ENCODE measurements at places on chromosomes 7 and 10.

- peak; percentile 64 for DNase-seq
These were observed 83.4 kb upstream of the PPP1R9A start for GRCh38 chr7:94823947-94824346.

GRCh38 chr7:471866-472639 is 47.6 kb downstream of the PDGFA start:
- DNase-seq = peak; percentile 97

GRCh38 chr7:22884911-22885788 is 62.5 kb upstream of the TOMM7 start:
- DNase-seq = no peak

DNA sequence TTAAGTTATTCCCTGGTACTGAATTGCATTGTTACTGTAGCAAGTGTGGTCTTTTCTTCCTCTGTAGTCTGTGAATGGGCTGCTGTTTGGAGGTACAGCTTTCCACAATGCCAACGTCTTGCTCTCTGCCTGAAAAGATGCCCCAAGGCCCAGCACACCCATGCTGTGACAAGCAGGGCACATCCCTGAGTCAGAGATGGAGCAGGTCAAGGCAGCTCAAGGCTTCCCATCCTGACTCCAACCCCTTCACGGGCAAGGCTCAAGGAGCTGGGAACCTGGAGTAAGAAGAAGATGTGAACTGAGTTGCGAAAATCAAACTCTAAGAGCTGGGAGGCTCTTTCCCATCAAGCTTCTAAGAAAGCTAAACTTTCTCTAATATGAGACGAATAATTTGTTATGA is 27.2 kb downstream of the SVIL start:
- DNase-seq = no peak

- peak; percentile 50 for DNase-seq
These were observed 25.8 kb downstream of the NHLRC2 start for GRCh38 chr10:113880236-113880635.

- no peak for DNase-seq
These were observed 504.4 kb downstream of the TCERG1L start for GRCh38 chr10:130807096-130807495.

- DNase-seq = no peak
These were observed 5.3 kb downstream of the ESYT2 start for GRCh38 chr7:158824028-158824427.

GRCh38 chr7:70104243-70104642 is 506.0 kb downstream of the AUTS2 start:
- no peak for DNase-seq

- DNase-seq = no peak
These were observed 253.5 kb downstream of the PHTF2 start for GRCh38 chr7:78052112-78052511.

DNA sequence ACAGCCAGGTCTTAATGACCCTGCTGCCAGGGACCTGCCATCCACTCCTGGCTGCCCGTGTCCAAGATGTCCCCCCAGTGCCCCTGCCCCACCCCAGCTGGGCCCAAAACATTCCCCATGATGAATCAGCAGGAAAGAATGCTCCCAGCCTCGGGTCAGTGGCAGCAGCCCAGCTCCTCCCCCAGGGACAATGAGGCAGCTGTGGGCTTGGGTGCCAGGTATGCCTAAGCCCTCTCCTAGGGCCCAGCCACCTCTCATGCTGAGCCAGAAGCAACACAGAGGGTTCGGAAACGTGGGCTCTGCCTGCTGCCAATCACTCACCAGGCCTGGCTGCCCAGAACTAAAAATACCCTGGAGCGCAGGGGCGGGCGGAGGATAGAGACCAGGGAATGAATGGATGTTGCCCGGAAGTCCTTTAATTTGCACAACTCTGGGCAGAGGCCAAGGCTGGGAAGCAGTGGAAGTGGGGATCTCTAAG is 1.5 kb upstream of the LOXL4 start:
- DNase-seq = peak; percentile 92

GRCh38 chr7:47888371-47889265 is 59.6 kb downstream of the PKD1L1 start:
- DNase-seq = no peak

GRCh38 chr7:75985518-75986146 is 8.8 kb downstream of the TMEM120A start:
- no peak for DNase-seq

DNA sequence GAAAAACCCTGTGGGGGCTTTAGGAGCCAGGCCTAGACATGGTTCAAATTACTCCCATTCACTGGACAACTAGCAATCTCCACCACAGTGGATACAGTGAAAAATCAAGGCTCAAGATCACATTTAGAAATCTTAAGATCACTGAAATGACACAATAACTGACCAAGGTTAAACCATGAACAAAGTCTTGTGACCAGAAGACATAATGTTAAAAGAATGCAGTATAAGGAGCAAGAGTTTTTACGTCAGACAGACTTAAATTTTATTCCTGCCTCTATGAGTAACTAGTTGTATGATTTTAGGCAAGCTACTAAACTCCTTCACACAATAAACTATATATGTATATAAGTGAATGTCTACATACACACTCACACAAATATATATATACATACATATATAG is 68.5 kb downstream of the MICU1 start:
- DNase-seq = no peak

GRCh38 chr7:27689591-27690164 is 27.0 kb upstream of the HIBADH start:
- DNase-seq = peak; percentile 30

DNA sequence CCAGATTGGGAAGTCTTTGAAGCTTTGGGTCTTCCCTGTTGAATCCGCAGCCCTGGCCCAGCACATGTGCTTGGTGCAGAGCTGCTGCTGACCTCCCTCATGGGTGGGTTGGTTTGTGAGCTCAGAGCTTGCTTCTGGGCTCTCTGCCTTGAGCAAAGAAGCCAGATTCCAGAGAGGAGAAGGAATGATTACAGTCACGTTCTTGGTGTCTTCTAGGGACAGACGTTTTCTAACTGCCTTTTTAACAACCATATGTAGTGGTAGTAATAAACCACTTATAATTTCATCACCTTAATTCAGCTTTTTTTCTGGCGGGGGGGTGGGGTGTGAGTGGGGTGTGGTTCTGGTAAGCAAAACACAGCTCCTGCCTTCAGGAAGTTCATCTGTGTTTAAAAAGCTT is 39.5 kb downstream of the LRMDA start:
- DNase-seq = peak; percentile 43

- peak; percentile 1 for DNase-seq
These were observed 44.1 kb downstream of the ZNF33B start for GRCh38 chr10:42594246-42594650.

DNA sequence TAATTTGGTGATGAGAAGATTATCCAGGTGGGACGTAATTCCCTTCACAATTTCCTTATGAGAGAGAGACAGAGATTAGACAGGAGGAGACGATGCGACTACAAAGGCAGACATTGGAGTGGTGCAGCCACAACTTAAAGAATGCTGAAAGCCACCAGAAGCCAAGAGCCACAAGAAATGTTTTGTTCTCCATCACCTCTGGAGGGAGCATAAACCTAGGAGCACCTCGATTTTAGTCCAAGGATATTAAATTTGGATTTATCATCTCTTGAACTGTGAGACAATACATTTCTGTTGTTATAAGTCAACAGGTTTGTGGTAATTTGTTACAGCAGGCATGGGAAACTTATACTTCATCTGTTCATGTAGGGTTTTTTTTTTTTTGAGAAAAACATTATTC is 418.9 kb downstream of the DGKB start:
- no peak for DNase-seq

DNA sequence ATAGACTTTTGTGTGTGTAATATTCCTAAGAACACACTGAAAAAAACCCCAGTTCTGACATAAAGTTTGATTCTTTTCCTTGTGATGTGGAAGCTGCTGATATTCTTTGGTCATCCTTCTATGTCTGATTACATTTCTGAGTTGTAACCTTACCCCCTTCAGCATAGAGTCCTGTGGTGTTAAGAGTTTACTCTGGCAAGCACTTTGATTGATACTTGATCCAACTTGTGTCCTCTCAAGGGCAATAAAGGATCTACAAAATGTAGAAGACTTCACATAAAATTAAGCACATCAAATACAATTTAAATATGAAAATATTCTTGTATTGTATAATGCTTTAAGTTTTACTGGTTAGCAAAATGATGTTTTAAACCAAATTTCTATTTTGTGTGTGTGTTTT is 221.7 kb upstream of the DKK1 start:
- DNase-seq = no peak

DNA sequence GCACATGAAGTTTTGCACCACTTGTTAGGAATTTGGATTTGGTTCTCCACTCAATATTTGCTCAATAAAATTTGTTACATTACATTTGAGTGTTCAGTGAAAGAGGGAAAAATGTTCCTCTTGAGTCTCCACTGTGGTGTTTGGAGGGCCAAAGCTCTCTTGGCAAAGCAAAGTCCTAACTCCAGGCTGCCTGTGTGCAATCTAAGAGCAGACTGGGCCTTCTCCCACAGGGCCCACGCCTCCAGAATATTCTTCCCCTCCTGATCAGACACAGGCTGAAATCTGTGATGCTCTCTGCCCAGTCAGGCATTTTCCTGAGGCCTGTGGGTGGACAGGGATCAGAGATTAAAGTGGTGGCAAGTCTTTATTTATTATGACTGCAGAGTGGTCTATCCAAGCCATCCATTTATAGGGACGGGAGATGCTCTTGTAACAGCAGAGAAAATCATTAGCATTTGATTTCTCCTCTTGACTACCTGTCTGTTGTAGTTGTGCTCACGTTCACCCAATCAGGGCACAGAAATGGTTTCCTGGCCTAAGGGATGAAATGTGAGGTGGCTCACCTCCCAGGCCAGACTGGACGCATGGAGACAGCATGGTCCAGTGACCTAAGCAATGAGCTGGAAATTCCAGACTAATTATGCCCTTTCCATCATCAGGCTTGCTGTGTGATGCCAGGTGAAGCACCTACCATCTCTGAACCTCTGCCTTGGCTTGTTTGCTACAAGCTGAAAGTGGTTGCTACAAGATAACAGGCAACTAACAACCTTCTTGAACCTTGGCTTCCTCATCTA is 147.1 kb upstream of the NRBF2 start:
- no peak for DNase-seq

DNA sequence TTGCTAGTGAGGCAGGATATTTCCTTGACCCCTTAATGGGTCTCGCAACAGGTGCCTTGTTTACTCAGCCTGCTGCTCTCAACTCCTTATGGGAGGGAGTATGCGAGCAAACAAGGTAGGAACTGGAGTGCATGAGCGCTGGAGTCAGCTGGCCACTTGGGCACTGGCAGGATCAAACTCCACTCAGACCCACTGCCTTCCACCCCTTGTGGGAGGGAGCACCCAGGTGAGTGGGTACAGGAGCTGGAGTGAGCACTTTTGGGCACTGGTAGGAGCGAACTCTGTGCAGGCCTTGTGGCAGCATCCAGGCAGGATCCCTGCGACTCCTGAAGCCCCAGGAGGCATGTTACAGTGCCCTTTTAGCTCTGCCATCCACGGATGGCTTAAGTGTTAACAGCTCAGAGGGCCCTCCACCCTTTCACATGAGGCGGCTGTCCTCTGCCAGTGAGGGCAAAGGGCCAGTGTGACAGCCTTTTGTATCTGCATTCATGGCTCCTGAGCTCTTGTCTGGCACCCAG is 123.2 kb downstream of the ST7 start:
- no peak for DNase-seq

GRCh38 chr7:116353647-116354046 is 143.3 kb downstream of the TES start:
- DNase-seq = no peak

DNA sequence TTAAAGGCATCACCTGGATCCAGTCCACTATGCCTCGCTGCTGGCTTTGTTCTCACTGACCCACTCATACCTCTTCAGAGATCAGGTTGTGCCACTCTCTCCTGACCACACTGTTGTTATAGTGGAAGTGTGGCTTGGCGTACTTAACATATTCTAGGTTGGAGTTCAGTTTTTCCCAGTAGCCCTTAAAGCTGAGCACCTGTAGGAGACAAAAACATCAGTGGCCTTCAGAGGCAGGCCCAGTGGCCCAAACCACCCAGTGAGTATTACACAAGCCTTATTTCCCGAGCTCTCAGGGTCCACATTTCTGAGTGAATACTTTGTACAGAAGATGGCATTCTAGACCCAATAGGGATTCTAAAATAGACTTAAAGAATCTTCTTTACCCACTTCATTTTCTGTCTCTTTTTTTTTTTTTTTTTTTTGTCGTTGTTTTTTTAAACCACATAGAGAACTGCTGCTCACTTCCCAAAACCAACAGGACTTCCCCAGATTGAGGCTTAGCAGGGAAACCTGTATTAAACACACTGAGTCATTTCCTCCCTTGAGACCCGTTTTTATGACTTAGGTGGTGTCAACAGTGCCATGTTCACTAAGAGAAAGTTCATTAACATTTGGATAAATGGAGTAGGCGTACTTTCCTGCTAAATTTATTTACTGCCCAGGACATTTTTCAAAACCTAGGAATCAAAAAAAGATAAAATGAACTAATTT is 85.8 kb downstream of the GSAP start:
- DNase-seq = peak; percentile 41

DNA sequence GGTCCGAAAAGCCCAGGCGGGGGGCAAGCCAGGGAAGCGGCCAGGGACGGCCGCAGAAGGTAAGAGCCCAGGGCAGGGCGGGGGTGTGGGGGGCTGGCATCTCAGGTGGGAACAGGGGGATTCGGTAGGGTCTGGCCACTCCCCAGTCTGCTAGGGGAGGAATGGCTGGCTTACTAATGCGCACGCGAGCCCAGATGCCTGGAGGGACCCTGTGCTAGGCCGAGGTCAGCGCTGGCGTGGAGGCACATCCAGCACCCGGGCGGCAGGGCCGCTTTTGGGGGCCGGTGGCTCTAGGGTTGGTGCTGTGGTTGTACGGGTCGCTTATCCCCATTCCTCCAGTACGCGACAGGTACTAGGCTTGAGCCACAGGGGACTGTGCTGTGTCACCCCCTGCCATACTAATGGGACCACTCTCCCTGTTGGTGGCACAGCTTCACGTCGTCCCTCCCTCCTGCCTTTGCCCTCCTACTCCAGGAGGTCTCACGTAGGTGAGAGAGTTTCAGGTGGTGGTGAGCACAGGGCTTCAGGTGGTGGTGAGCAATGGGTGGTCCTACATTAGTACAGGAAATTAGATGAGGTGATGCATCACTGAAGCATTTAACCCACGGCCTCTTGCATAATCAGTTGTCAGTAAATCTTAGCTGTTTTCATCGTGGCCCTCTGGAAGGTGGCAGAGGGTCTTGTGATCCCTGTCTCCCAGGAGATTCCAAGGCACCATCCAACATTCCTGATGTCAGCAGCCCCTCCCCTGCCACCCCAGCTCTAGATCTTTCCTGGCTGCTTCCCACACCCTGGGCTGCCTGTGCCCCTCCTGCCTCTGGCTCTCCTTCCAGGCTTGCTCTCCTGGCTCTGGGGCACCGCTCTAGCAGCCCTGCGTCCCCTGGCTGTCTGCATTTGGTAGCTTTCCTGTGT is 971 bp downstream of the AEBP1 start:
- DNase-seq = peak; percentile 63

DNA sequence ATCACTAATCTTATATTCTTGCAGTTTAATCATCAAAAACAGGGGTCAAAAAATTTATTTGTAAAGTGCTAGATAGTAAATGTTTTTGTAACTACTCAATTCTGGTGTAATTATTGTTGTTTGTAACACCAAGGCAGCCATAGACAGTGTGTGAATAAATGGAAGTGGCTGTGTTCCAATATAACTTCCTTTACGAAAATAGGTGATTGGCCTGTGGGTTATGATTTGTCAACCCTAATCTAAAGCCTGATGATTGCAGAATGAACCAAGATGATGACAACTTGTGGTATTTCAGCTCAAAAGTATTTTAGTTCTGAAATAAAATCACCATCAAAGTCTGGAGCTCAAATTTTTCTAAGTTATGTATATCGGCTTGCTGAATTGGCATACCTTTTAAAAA is 34.4 kb upstream of the ETV1 start:
- no peak for DNase-seq

GRCh38 chr7:140404565-140405065 is 757 bp downstream of the RAB19 start:
- no peak for DNase-seq

GRCh38 chr7:2953099-2953498 is 90.6 kb downstream of the CARD11 start:
- no peak for DNase-seq
